ENCODE measurements at places on chromosomes 16 and 17. TPM values are rescaled to one million over a fixed set of nuclear protein-coding genes. Genes with fewer than 3 reads are reported as not detected.

The CACNG5 gene
- not detected for total RNA-seq

The CDYL2 gene
- total RNA-seq, result 5.0 TPM

The PHLPP2 gene
- 8.4 TPM for total RNA-seq

The SLC22A31 gene
- total RNA-seq, result not detected

The TNFRSF13B gene
- not detected for total RNA-seq

DNA sequence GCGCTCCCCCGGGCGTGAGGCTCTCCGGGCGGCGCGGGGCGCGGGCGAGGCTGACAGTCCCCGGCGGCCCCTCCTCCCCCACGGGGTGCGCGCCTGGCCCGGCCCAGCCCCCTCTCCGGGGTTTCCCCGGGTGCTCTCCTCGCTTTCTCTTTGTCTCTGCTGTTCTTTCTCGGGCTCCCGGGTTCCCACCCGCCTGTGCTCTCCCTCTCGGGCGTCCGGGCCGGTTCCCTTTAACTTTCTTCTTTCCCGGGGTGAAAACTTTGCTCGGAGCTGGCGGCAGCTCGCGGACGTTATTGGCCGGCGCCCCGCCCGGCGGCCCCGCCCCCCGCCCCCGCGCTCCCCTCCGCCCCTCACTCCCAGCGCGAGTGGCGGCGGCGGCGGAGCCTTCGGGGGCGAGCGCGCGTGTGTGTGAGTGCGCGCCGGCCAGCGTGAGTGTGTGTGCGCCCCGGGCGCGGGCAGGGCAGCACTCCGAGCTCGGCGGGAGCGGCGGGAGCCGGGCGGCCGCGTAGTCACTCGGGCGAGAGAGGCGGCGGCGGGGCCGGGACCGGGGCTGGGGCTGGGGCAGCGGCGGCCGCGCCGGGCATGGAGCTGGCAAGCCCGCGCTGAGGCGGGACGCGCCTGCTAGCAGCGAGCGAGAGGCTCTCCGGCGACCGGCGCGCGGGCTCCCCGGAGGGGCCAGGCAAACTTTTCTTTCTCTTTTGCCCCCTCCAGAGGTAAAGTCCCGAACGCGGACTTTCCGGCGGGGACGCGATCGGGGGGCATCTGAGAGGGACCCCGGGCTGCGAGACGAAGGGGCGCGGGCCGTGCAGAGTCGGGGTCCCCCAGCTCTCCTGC, at the start of gene NTN1:
TSS of gene NTN1 (plus strand) at position 353 of the 834 bp plus-strand sequence. CDS start 864 bp downstream, outside the sequence.
- no peak for DNase-seq

GRCh38 chr17:8079291-8080207, 8.0 kb downstream of the ALOX12B start:
- no peak for DNase-seq

DNA sequence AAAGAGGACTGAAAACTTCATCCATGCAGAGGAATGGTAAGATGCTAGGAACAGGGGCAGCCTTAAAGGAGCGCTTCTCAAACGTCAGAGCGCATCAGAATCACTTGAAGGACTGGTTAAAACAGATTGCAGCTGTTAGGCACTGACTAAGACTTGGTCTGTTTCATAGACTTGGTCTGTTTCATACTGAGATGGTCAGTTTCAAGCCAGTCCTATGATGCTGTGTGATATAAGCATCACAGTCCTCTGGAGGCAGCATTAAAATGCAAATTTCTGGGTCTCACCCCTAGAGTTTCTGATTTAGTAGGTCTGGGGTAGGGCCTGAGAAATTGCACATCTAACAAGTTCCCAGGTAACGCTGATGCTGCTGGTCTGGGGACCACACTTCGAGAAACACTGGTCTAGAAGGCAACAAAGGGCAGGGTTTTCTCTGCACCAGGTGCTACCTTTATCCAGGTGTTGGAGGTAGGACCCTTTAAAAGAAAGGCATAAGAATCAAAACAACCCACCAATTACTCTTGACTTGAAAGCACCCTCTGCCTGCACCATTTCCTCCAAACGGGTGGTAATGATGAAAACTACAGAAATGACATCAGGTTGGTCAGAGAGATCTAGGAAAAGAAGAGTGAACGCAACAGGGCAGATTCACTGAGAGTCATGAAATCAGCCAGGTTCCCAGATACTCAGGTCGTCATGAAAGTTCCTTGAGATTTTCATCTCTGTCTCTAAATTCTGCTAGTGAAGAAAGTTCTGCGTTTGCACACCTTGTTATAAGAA, 95.0 kb upstream of the RCVRN start:
- no peak for DNase-seq

GRCh38 chr17:7258731-7259554, 3.3 kb downstream of the CLDN7 start:
- DNase-seq, result no peak

DNA sequence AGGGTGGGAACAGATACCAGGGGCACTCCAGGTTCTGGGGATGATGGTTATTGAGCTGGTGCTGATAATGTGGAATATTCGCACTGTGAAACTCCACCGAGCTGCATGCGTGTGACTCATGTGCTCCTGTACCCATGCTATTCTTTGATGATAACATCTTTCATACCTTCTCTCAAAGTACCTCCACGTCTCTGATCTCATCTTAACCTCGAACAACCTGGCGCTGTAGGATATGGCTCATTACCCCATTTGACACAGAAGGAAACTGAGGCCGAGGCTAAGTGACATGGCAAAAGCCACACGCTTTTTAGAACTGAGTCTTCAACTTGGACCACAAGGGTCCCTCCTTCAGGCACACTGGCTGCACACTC, 30.2 kb upstream of the MRPS23 start:
- no peak for DNase-seq

DNA sequence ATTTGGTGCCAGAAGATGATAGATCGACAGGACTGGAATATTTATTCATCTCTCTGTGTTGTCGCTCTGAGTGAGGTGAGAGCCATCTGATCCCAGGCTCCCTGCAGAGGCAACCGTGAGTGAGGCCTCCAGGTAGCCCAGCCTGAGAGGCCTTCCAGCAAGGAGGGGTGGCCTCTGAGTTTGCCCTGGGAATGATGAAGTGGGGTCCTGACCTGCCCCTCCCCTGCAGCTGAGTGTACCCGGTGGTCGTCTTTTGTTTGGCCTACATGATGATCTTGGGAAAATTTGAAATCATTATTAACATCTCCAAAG, 86.4 kb downstream of the CBLN1 start:
- no peak for DNase-seq

GRCh38 chr17:2457913-2458312, 53.8 kb downstream of the METTL16 start:
- no peak for DNase-seq

- no peak for DNase-seq
These were observed 10.4 kb downstream of the VPS53 start for GRCh38 chr17:704111-704864.

DNA sequence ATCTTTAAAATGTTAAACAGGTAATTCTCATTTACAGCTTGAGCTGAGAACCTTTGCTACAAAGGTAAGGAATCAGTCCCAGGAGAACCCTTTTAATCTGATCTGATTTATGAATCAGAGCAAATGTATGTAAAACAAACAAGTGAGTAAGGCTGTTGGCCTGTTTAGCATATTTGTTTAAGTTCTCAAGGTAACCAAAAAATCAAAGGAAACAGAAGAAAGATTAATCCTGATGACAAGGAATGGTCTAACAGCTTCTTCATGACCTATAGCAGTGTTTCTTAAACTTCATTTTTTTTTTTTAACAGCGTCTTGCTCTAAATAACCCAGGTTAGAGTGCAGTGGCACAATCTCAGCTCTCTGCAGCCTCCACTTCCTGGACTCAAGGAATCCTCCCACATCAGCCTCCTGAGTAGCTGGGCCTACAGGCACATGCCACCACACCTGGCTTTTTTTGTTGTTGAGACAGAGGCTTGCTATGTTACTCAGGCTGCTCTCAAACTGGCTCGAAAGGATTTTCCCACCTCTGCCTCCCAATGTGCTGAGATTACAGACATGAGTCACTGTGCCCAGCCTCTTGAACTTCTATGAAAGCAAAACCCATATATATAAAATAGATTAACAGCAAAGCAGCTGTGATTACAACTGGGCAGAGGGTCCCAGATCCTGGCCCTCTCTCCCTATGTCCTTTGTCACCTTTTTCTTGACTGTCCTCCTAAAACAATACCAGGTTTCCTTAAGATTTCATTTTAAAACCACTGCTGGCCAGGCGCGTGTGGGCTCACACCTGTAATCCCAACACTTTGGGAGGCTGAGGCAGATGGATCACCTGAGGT, 5.1 kb upstream of the JPT1 start:
- no peak for DNase-seq

- no peak for DNase-seq
These were observed 10.9 kb upstream of the HEXD start for GRCh38 chr17:82407255-82407654.

DNA sequence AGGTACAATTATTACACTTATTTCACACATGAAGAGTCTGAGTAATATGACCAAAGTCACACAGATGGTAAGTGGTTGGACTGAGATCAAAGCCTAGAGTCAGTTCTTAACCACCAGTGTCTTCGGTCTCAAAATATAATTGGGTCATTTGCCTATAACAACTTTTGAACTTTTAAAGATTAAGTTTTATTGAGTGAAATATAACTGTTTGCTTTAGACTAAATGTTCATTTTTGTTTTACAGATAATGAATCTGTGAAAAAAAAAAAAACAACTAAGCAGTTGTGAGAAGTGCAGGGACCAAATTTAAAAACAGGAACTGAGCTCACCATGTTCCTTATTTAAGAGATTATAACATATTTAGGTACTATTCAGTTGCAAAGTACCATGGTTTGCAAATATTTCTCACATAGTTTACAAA, 150.1 kb downstream of the ITFG1 start:
- no peak for DNase-seq

DNA sequence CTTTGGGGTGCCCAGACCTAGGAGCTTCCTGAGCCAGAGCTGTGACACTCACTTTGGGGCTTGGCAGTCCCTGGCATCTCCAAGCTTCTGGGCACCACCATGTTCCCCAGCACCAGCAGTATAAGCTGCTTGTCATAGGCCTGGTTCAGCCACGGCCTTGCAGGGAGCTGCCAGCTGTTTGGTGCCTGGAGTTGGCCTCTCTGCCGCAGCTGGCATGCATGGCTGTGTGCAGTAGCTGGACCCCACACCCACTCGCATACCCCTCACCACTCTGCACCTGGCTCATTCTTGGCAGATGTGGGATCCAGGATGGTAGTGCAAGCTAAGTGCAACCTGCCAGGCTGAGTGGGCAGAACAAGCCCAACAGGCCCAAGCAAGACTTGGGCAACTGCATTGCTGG, 73.4 kb upstream of the BRD7 start:
- DNase-seq, result no peak

DNA sequence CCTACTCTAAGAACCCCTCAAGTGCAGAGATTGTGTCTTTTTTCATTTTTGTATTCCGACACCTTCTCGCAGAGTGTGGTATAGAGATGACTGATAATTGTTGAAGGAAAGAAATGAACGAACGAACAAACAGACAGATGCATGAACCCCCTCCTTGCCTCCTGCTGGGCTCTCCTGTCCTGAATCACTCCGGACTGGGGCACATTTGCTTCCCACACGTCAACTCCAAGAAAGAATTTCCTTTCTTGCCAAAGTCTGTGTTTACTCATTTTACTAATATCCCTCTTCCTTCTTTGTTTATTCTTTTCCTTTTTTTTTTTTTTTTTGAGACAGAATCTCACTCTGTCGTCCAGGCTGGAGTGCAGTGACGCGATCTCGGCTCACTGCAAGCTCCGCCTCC, 37.5 kb upstream of the BHLHA9 start:
- DNase-seq, result no peak

DNA sequence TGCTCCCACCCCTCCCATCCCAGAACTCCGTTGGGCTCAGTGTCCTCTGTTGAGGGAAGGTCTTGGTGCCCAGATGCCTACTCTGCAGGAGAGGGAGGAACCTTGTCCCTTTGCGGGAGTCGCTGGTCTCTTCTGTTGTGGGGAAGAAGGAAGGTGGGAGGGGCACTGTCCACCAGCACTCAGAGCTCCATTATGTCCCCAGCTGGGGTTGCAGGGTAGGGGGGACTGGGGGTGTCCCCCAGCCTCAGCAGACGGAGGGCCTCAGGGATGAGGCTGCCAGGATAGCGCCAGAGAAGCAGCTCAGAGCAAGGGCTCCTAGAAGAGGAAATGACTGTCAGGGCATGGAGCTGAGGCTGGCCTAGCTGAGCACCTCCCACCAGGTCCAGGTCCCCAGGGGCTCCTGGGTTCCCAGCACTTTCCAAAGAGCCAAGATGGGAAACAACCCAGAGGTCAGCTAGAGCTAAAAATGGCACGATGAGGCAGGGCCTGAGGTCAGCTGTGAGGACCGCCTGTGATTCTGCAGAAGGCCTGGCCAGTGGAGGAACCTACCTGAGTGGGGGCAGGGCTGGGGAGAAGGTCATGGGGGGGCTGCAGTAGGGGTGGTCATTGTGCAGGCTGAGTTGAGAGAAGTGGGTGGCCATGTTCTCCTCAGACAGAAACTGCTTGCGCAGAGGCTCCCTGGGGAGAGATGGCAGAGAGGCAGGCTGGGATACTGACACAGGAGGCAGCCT, 893 bp downstream of the HCFC1R1 start:
- DNase-seq, result peak; percentile 47

DNA sequence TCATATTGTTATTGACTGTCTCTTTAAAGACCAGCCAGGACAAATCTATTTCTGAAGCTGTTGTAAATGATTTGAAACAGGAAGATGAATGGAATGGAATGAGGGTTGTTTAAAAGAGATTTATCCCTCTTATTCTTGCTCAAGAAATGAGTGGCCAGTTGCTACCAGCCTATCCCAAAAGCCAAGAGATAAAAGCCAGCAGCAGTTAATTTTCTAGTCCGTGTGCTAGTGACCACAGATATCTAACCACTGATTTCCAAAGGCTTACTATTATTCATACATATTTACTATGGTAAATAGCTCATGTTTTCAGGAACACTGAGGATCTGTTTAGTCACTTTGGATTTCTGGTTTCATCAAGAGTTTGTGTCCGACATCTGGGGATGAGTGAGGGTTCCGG, 105.7 kb downstream of the CDH13 start:
- no peak for DNase-seq
